ENCODE measurements at places on chromosomes 6 and 20.

DNA sequence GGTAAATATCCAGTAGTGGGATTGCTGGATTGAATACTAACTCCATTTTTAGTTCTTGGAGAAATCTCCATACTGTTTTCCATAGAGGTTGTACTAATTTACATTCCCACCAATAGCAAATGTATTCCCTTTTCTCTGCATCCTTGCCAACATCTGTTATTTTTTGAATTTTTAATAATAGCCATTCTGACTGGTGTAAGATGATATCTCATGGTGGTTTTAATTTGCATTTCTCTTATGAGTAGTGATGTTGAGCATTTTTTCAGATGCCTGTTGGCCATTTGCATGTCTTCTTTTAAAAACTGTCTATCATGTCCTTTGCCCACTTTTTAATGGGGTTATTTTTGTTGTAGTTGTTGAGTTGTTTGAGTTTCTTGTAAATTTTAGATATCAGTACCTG is 253.2 kb downstream of the HAO1 start:
- DNase-seq, result no peak

DNA sequence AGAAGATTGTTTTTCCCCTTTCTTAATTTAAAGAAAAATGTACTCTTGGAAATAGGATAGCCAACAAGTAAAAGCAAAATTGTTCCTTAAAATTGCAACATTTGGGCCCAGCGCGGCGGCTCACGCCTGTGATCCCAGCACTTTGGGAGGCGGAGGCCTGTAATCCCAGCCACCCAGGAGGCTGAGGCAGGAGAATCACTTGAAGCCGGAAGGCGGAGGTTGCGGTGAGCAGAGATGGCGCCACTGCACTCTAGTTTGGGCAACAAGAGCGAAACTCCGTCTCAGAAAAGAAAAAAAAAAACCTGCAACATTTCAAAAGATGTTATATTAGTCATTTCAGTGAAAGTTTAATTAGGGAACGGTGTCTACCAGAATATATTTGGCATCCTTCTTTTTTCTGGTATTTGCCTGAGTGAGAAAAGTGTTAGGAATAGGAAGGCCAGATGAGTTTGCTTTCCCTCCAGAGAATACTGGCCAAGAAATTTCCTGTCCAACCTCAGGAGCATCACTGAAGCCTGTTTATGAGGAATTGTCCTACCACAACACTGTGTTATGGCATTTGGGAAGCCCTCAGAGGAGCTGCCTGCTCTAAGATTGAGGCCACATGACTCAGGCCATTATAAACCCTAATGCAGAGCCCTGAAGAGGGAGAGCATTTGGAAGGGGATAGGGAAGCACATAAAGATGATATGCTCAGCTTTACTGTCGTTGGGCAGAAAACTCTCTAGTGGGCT is 1.2 kb upstream of the GJA1 start:
- no peak for DNase-seq

DNA sequence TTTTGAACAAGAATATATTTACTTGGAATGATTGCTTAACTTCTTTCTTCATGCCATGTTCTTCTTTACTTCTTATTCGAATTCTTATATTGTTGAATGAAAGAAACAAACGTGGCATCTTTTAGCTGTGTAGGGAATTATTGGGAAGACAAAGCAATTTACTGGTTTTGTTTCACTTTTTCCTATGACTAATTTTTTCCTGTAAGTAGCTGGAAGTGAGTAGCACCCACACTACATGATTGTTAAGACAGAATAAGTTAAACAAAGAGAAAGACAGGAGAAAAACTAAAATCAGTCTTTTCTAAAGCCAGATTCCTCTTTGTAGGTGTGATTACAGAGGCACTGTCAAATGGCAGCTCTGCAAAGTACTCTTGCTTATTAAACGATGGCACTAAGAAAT is 593.4 kb downstream of the EYS start:
- DNase-seq, result no peak

- DNase-seq, result no peak
Observed at GRCh38 chr6:30740540-30740870, 2.0 kb downstream of the FLOT1 start.

GRCh38 chr6:9628819-9629218 is 786.1 kb downstream of the TFAP2A start:
- DNase-seq, result no peak

DNA sequence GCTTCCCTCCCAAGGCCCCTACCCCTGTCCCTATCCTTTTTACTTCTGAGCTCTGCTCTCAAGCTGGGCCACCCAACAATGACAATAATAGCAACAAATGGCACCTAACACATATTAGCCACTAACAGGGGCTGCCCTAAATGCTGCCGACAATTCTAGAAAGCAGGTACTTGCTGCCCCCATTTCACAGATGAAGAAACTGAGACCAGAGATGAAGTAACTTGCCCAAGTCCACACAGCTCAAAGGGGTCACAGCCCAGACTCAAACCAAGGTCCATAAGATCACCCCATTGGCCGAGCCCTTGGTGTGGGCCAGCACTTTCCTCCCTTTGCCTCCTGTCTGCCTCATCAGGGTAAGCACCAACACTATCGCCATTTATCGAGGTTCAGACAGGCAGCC is 12.0 kb downstream of the BNIP5 start:
- no peak for DNase-seq

DNA sequence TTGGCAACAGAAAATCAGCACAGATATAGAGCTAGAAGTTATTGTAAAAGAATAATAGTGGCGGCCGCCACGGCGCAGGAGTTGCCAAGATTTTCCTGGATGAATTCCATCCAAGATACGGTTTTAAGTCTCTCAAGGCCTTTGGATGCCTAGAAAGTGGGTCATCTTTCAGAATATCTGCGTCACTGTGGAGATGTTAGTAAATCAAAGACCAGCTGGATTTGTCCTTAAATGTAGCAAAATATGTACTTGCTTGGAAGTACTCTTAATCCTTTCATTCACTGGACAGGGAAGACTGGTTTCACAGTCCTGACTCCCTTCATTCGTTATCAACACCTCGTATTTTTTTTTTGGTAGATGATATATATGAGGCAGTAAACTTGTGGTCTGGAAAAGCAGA is 83.0 kb downstream of the SLC22A3 start:
- DNase-seq, result no peak

DNA sequence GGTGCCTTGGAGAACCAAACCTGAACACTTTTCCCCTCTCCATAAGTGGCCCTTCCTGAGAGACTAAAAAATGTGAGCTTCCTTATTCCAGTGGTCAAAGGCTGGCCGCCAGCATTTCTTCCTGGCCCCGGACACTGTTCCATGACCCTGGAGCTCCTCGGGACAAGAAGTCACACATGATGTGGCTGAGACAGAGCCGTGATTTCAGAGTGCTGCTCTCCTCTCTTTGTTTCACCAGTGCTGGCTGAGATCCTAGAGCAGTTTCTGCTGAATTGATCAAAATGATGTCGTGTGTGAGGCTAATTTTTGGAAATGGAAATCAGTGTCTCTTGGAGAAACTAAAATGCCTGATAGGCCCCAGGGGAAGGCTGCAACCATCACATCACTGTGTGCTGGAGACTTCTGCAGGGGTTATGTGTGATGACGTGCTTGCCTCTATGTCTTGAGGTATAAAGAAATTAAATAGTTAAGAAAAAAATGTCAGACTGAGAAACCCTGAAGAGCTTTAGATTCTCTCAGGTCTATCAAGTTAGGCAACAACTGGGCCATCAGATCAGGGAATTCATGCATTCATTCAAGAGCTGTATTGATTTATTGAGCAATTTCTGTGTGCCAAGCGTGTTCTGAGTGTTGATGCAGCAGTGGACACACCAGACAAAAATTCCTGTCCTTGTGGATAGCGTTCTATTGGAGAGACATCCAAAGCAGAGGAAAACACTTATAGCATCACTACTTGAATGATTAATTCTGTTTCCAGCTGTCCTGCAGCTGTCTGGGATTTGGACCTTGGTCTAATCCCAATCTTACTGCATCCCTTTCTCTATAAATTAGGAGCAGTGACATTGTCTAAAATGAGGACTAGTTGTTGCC is 72.7 kb upstream of the CCN6 start:
- DNase-seq, result no peak

DNA sequence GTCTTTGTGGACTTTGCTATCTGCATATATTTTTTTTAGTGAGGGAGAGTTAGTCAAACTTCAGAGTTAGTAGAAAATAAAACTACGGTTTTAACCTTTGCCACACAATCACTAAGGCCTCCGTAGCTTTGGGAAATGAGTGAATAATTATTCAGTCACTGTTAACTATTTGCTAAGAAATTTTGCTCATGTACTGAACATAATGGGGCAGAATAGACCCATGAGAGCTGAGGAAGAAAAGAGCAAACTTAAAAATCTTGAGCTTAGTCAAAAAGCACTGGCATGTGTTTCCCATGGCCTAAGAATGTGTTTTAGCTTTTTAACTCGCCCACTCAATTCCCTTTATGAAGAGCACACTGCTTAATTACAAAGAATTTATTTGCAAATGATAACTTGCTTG is 60.4 kb upstream of the SUPT3H start:
- DNase-seq, result no peak

DNA sequence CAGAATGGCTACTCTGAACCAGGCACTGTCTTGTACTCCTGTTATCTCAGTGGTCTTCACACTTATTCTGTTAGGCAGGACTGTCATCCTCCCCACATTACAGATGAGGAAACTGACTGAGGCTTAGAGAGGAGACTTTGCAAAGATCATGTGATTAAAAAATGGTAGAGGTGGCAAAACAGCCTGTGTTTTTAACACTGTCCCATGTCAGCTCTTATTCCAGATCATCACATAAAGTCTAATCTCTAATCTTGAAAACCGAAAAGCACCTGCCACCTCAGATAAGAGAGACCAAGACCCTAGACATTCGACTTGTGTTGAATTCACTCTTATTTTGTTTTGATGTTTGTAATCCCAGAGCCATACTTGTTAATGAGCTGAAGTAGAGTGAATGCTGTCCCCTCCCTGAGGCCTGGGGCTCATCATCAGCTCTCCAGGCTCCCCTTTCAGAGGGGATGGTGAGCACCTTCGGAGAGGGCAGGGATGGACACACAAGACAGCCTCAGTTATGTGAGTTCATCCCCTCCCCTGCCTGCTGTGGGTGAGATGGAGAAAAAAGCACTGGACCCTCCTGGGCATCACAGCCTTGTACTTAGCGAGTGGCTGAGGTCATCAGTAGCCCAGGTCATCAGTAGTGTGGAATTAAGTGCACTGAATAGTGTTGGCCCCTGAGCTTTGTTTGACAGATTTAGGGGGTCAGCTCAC is 30.6 kb downstream of the MTHFD1L start:
- no peak for DNase-seq

- DNase-seq, result no peak
Observed at GRCh38 chr6:64428186-64428585, 792.6 kb downstream of the PHF3 start.

GRCh38 chr20:13464702-13465101 is 174.0 kb downstream of the TASP1 start:
- no peak for DNase-seq

- DNase-seq, result no peak
Observed at GRCh38 chr6:14068133-14068532, 49.4 kb upstream of the CD83 start.

DNA sequence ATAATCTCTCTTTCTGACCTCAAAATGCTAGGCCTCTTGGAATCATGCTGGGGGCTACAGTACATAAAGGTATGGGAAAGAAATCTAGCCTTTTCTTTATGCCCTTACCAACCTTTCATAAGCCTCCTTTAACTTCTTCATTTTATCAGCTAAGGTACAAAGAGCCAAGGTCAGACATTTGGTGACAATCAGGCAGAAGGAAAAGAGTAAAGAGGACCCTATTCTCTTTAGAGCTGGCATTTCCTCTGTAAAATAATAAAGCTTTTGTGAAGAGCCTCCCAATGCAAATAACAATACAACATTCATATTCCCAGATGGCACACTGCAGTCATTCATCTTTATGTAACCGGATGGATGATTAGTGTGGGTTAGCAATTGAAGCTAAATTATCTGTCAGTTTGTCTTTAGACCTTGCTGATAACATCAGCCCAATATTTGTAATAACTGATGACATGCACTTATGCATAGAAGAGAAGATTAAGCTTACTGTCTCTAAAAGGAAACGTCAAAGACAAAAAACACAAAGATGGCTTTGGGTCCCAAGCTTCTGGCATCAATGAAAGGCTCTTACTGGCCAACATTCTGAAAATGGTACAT is 163.1 kb downstream of the IBTK start:
- no peak for DNase-seq

GRCh38 chr20:8867038-8867740 is 201.7 kb upstream of the PLCB4 start:
- DNase-seq, result no peak

GRCh38 chr6:135871296-135871695 is 19.8 kb downstream of the PDE7B start:
- no peak for DNase-seq

DNA sequence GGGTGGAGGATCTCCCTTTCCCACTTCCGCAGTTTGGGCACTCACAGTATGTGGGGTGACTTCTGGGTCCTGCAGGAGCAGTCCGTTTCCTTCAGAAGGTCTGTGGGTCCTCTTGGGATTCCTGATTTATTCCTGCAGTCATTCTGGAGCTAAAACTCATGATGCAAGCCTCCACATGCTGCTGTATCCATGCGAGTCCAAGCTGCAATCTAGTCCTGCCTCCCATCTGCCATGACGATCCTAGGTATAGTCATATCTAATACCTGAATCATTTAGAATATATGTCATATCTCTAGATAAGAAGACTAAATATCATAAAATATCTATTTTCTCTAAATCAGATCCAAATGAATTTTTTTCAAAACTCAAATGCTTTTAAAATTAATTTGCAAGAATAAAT is 103.4 kb upstream of the AHI1 start:
- no peak for DNase-seq

- DNase-seq, result no peak
Observed at GRCh38 chr6:55892749-55893357, 17.5 kb upstream of the BMP5 start.
